ENCODE measurements at places on chromosomes 11 and 22. TPM values are rescaled to one million over a fixed set of nuclear protein-coding genes. Genes with fewer than 3 reads are reported as not detected.

- H3K27me3 ChIP-seq = no peaks in the 10 kb centered on the region
- H3K27ac ChIP-seq = no peak overlapping the region
- DNase-seq = no peak
- H3K4me1 ChIP-seq = no peaks in the 10 kb centered on the region
- H3K36me3 ChIP-seq = no peaks in the 10 kb centered on the region
- H3K4me3 ChIP-seq = no peak overlapping the region
Observed at GRCh38 chr11:71183878-71184277, 68.5 kb downstream of the SHANK2 start.

RFPL2 gene
- 1.8 TPM for total RNA-seq

KCNJ1 gene
- total RNA-seq = 0.41 TPM

GRCh38 chr11:95778699-95779098 lies 10.9 kb downstream of the FAM76B start:
- peaks cover 65% of the 10 kb centered on the region for H3K36me3 ChIP-seq
- H3K27me3 ChIP-seq = no peaks in the 10 kb centered on the region
- H3K4me3 ChIP-seq = no peak overlapping the region
- H3K4me1 ChIP-seq = no peaks in the 10 kb centered on the region
- no peak for DNase-seq
- no peak overlapping the region for H3K27ac ChIP-seq

- no peak overlapping the region for H3K27ac ChIP-seq
- H3K36me3 ChIP-seq = peaks cover 2% of the 10 kb centered on the region
- no peak for DNase-seq
- no peaks in the 10 kb centered on the region for H3K27me3 ChIP-seq
Observed at GRCh38 chr11:86442420-86442819, 67.7 kb downstream of the CCDC81 start.

DNA sequence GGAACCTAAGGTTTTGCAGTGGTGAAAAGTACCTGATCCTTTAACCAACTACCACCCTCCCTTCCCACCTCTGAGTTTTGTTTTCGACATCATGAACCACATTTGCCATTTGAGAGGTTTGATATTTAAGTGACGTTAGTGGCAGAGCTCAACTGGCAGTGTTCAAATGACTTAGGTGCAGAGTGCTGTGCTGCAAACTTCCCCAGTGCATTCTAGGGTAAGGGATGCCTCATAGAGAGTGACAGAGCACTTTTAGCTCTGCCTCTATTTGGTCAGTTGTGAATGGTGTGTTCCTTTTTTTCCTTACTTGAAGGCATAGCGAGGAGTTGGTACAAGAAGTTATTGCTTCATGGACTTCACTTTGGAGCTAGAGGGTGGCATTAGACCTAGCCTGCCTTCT lies 9.4 kb downstream of the BMAL1 start:
- no peaks in the 10 kb centered on the region for H3K4me1 ChIP-seq
- H3K4me3 ChIP-seq = no peak overlapping the region
- no peak for DNase-seq
- H3K27ac ChIP-seq = no peak overlapping the region
- no peaks in the 10 kb centered on the region for H3K36me3 ChIP-seq

DNA sequence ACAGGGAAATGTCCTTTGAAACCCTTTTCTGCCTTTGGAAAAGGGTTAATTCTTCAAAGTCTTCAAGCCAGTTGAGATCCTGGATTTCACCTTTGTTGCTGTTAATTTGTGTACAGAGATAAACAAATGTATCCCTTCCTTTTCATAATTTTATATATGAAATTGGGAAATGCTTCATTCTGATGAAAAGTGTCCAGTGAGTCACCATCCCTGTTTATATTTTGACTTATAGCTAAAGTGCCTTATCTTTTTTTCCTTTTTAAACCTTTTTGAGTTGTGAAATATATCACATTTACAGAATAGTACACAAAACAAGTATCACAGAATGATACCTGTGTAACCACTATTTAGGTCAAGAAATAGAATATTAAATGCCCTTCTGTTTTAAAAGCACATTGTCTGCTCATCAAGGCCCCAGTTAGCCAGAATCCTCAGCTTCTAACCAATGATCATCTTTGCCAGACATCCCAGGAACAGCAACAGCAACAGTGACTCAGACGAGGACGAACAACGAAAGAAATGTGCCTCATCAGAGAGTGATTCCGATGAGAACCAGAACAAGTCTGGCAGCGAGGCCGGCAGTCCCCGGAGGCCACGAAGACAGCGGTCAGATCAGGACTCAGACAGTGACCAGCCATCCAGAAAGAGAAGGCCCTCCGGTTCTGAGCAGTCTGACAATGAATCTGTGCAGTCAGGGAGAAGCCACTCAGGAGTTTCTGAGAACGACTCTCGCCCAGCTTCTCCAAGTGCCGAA lies 27.3 kb downstream of the CTR9 start:
- DNase-seq = no peak
- H3K36me3 ChIP-seq = no peaks in the 10 kb centered on the region
- no peak overlapping the region for H3K4me3 ChIP-seq
- H3K4me1 ChIP-seq = no peaks in the 10 kb centered on the region

CD248 gene
- 0.62 TPM for total RNA-seq

DNA sequence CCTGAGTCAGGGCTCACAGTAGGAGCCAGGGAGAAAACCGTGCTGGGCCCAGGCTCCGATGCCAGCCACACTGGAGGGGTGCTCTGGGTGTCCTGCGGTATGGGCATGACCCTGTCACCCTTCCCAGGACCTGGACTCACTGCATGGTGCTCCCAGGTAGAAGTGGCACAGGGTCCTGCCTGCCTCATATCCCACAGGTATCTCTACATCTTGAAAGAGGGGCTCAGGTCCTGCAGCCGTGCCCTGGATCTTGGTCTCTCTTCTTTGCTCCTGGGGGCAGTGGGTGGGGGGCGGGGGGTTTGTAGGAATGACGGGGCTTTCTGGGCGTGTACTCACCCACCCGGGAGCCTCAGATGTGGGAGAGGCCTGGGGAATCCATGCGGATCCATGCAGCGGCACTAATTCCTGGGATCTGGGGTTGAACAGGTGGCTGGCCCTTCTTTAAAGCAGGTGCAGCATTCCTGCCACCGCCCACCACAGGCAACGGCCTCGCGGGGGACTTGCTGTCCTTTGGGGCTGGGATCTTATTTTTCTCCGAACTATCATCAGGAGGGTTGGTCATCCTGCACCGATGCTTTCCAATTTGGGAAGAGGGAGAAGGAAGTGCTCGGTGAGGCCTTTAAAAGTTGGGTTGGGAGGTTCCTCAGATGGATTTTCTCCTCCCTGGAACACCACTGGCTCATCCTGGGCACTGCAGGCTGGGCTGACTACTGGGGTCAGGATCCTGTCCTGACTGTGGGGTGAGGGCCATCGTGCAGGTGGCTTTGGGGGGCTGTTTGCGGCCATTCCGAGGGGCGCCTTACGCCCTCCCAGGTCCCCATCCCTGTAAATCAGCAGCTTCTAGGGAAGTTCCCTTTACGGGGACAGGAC lies 886.4 kb downstream of the BRD1 start:
- no peak for DNase-seq
- H3K36me3 ChIP-seq = no peaks in the 10 kb centered on the region
- no peak overlapping the region for H3K27ac ChIP-seq
- H3K27me3 ChIP-seq = no peaks in the 10 kb centered on the region
- H3K4me3 ChIP-seq = no peak overlapping the region
- no peaks in the 10 kb centered on the region for H3K4me1 ChIP-seq

EI24 gene
- total RNA-seq = 99.8 TPM

ANO1 gene
- not detected for total RNA-seq

GRCh38 chr11:122723106-122723505 lies 67.6 kb downstream of the UBASH3B start:
- no peak overlapping the region for H3K27ac ChIP-seq
- DNase-seq = no peak
- H3K4me1 ChIP-seq = peaks cover 21% of the 10 kb centered on the region
